Right hindlimb (tissue), 1 donor: ENCODE measurements at places on chromosomes 1 and 21.
A peak's percentile ranks its signal among the peaks of the same experiment; 100 is the strongest.

DNA sequence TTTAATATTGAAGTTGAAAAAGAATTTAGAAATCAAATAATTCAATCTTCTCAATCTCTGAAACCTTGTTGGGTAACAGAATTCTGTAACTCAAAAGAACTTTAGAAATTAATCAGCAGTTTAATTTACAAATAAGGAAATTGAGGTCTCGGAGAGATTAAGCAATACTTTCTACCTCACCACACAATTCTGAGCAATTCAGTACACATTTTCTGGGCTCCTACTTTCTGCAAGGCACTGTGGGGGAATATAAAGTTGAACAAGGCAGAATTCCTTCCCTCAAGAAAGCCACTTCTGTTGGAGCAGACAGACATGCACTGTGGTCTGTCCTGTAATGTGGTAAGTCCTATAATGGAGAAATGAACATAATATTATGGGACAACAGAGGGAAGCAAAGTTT lies 47.7 kb downstream of the MEF2D start:
- DNase-seq, result no peak

- DNase-seq, result no peak
Observed at GRCh38 chr1:23496490-23497181, 12.7 kb upstream of the ASAP3 start.

GRCh38 chr1:3560981-3561380 lies 50.3 kb downstream of the MEGF6 start:
- no peak for DNase-seq

- DNase-seq, result peak; percentile 87
Observed at GRCh38 chr1:10980094-10980577, 32.3 kb upstream of the TARDBP start.

GRCh38 chr1:21932127-21932526 lies 5.0 kb downstream of the HSPG2 start:
- DNase-seq, result no peak
